Stimulated activated CD4-positive, alpha-beta T cell treated with anti-CD3 and anti-CD28 coated beads, Interleukin-1b, Interleukin-23, amount 100 ng/mL, for 1 hour (primary cell): ENCODE measurements at places on chromosomes 11 and 22.

GRCh38 chr11:46144741-46145140, 23.5 kb upstream of the PHF21A start:
- DNase-seq, result no peak

DNA sequence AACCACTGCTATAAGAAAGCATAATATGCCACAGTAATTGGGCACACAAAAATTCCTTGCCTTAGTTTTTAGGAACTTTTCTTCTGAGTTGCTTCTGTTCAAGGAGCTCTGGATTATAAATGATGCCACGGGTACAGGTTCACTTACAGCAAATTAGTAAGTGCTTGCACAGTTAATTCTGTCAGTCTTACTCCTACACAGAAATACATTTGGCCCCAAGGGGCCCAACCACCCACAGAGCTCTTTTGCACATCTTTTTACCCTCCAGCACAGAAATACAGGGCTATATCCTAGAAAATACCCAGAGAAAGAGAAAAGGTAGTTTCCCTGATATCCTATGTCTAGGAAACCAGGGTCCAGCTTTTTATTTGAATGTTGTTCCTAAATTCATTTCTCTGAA, 86.6 kb upstream of the CHRM4 start:
- DNase-seq, result no peak

- DNase-seq, result no peak
These were observed 22.1 kb downstream of the CD44 start for GRCh38 chr11:35160902-35161597.

GRCh38 chr11:132579634-132580327, 952.5 kb downstream of the OPCML start:
- no peak for DNase-seq

DNA sequence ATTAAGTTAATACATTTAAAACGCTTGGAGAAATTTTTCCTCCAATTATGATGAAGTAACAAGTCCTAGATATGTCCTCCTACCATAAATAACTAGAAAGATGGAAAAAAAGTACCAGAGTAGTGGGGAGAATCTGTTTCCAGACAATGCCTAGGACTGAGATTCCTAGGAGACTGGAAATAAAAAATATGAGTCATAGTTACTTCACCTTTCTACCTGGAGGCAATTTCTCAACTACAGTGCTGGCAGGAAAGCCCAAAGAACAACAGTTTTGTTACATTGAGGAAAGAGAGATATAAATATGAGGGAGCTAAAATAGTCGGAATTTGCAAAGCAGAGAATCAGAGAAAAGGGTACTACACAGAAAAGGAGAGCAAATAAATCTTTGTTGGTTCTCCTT, 202.1 kb upstream of the ARHGAP42 start:
- no peak for DNase-seq

GRCh38 chr11:79062814-79063762, 377.7 kb downstream of the TENM4 start:
- no peak for DNase-seq

GRCh38 chr11:78664636-78665035, 90.0 kb upstream of the NARS2 start:
- no peak for DNase-seq

DNA sequence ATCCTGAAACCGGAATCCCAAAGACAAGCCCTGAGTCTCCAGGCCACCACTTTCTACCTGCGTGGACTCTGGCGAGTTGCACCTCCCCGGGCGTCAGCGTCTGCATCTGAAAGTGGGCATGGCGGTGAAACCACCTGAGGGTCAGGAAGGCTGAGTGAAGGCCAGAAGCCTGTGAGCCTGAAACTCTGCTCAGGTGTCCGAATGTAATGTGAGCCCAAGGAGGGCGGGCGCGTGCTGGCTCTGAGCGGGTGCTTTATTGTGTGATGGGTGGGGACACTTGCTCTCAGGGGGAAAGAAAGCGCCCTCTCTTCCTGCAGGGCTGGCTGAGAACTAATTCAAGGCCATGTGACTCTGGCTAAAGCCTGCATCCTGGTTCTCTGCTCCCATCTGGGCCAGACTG, 135.6 kb downstream of the ST3GAL4 start:
- DNase-seq, result no peak

GRCh38 chr11:80816966-80817365, 1376.1 kb upstream of the TENM4 start:
- no peak for DNase-seq

DNA sequence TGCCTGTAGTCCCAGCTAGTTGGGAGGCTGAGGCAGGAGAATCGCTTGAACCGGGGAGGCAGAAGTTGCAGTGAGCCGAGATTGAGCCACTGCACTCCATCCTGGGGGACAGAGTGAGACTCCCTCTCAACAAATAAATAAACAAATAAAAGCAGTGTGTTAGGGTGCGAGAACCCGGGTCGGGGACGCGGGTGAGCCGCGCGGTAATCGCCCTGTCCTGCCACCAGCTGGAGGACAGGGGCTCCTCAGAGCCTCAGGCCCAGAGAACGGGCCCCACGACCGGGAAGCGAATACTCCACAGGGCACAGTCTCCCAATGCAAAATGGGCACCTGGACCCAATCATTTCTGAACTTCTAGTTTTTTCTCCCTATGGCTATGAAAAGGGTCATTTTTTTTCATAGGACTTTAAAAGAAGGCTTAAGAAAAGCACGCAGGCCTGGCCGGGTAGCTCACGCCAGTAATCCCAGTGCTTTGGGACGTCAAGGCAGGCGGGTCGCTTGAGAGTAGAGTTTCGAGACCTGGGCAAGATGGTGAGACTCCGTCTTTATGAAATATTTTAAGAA, 744 bp upstream of the MCM5 start:
- DNase-seq, result no peak
